Thymus (tissue), 14 donors: ENCODE measurements at places on chromosomes 5 and 9. TPM values are rescaled to one million over a fixed set of nuclear protein-coding genes. Genes with fewer than 3 reads are reported as not detected.
A peak's percentile ranks its signal among the peaks of the same experiment; 100 is the strongest.

- no peak for DNase-seq
Measured at GRCh38 chr5:68464424-68464823, 248.9 kb downstream of the PIK3R1 start.

DNA sequence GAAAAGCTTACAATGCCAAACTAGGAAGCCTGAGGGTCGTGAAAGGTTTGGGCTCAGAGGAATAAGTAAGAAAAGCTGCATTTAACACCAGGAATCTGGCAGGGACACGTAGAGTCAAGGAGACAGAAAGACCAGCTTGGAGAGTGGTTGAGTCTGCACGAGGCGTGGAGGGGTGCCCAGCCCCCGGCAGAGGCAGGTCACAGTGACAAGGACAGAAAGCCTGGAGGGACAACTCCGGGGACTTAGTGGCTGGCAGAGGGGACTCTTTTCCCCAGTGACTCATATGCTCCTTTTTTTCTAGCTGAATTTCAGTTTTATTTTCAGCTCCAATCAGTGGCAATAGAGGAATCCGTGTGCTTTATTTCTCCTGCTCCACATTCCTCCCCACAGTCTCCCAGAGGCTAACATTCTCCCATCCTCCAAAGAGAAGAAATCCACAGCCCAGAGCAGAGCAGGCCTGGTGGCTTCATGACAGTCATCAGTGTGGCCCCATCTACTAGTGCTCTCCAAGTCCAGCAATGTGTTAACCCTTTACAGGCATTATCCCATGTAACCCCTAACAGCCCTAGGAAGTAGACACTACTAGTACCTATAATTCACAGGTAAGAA lies 80.7 kb downstream of the KCNIP1 start:
- DNase-seq = no peak

NEURL1B gene
- 5.3 TPM for polyA plus RNA-seq

DNA sequence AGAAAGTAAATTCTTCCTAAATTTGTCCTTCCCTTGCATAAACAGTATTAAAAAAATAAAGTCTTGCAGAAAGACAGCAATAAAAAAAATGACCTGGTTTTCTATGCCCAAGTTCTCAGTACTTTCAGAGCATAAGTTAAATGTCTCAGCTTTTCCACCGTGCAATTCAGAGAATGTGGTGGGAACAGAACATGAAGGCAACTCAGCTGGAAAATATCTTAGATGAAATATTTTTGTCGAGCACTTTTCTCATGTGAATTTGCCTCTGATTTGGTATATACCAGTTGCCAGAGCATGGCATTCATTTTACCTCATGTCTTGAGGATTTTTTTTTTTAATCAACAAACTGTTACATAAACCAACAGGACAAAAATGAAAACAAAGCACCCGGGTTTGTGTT lies 176.1 kb downstream of the CETN3 start:
- DNase-seq = no peak

GRCh38 chr9:74771262-74771585 lies 116.5 kb downstream of the TRPM6 start:
- no peak for DNase-seq

GRCh38 chr5:127595484-127596368 lies 53.2 kb upstream of the CTXN3 start:
- DNase-seq = peak; percentile 31

- DNase-seq = no peak
Measured at GRCh38 chr9:21570643-21571275, 88.6 kb upstream of the IFNE start.

DNA sequence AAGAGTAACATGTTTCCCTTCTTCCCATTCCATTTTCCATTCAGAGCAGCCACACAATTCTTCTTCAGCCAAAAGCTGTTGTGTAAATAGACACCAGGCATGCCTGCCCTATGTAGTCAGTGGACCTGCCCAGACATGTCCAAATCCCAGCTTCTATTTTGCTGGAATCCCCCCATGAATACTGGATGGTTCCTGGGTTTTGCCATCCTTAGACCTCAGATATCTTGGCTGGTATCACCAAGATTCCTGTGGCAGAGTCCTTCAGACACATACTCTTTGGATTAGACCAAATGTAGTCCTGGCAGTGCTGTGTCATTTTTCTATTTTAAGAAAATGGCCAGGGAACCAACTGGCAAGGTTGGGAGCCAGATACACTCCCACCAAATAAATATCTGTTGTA lies 10.3 kb downstream of the FST start:
- DNase-seq = no peak

- DNase-seq = no peak
Measured at GRCh38 chr9:127113191-127113972, 9.1 kb downstream of the ANGPTL2 start.

DNA sequence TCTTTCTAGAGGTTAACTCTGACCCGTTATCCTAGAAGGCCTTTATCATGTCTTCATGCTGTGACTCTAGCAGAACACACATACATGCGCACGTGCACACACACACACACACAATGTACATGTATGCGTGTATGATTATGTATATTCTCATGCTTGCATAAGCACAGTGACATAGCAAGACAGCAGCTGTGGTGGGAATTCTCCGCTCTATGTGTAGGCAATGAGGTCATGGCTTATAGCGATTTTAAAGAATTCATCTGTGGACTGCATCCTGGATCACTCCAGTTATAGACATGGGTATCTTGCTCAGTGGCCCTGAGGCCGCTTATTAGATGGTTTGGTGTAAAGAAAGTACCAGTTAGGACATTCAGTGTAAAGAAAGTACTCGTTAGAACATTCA lies 106.2 kb downstream of the FBXL7 start:
- no peak for DNase-seq

- no peak for DNase-seq
Measured at GRCh38 chr5:77768978-77769377, 7.2 kb downstream of the TBCA start.

DNA sequence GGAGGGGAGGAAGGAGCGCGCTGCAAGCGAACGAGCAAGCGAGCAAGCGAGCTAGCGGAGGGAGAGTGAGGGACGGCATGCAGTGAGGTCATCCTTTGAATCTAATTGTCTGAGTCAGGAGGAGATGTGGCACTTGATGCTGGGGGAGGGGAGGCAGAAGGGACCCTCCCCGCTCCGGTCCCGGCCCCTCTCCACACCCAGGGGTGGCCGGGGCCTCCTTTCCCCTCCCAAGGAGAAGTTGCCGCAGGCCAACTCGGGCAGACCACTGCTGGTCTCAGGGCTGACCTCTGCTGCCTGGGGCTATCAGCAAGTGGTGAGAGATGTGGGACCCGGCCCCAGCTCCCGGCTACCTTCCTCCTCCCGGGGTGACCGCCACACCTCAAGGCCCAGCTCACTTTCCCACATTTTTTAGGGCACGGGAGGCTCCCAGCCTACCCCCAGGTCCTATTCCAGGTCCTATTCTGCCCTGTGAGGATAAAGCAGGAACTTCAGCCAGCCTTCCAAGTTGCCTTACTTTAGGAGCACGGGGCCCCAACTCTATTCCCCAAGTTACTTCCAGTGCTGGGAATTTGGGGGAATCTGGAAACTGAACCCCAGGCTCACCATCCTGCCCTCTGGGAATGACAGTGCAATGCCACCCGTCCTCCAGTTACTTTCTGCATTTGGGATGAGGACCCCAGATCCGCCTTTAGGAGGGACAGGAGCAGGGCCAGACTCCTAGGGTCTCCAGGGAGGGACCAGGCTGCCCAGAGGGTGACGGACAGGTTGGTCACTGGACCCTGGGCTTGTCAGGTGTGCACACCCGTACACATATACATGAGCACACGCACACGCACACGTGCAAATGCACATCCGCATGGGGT lies 11.1 kb downstream of the CNTFR start:
- no peak for DNase-seq

ACER2 gene
- polyA plus RNA-seq = 0.71 TPM

ALDH1A1 gene
- 29.1 TPM for polyA plus RNA-seq

DNA sequence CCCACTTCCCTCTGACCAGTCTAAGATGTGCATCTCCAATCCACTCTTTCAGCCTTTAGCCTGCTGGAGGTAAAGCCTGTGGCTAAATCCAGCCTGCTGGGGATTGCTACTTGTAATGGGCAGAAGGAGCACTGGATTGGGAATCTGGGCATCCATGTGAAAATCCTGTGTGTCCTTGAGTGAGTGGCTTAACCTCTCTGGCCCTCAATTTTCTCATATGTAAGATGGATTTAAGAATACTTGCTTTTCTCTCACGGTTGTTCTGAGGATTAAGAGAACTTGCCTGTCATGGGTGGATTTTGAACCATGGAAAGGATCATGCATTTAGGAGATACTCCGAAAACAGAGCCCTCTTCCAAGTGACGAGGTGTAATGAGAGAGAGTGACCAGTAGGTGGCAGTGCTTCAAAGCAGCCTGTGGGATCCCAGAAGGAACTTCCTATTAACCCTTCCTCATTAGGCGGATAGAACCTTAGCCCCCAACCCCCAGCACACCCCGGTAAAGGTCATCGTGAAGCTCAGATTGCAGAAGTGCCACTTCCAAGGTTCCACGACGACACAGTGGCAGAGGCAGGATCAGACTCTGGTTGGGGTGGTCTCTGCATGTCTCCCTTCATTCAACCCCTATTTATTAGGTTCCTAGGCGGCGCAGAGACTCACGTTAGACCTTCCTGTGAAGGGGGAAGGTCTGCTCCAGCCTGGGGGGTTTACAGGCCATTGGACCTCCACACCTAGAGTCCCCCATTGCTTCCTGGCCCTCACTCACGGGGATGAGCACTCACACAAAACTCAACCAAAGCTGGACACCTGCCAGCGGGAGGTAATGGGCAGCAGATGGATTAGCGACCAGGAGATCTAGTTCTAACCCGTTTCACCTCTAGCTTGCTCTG lies 68.7 kb upstream of the ZNF618 start:
- peak; percentile 20 for DNase-seq

GRCh38 chr9:4781408-4781807 lies 11.3 kb upstream of the RCL1 start:
- DNase-seq = no peak

PCA3 gene
- polyA plus RNA-seq = 0.09 TPM

DNA sequence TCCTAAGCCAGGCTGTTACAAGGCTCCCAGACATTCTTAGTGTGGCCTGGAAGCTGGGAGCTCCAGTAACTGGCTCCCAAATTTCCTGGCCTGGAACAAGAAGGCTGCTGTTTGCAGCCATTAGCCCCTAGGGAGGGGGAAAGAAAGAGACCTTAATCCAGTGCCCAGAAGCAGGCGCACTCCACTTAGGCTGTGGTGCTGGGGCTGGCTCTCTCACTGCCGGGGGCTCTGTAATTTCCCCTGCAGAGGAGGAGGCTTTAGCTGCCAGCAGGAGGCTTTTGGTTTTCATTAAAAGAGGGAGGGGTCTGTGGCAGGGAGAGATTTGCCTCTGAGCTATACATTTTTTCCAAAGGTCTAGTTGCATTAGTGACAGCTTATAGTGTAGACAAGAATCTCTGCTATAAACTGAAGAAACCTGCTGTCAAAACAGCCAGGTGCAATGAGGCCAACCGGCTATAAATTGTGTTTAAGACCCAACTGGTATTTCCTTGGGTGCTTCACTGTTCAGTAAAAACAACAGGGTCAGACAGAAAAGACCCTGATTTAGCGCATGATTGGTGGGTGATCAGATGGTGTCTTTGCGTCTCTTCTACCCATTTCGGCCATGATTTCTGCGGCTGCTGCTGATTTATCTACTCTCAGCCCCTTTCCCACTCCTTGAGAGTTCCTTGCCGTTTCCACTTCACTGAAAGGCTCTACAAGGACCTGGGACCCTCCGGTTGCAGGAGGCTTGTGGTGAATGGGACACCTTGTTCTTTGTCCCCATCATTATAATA lies 254.6 kb downstream of the AOPEP start:
- no peak for DNase-seq

PCDHB4 gene
- polyA plus RNA-seq = 0.34 TPM

FABP6 gene
- 64.3 TPM for polyA plus RNA-seq

- DNase-seq = no peak
Measured at GRCh38 chr5:154483654-154484392, 5.8 kb upstream of the HAND1 start.

SLC36A3 gene
- under 0.01 TPM for polyA plus RNA-seq

DNA sequence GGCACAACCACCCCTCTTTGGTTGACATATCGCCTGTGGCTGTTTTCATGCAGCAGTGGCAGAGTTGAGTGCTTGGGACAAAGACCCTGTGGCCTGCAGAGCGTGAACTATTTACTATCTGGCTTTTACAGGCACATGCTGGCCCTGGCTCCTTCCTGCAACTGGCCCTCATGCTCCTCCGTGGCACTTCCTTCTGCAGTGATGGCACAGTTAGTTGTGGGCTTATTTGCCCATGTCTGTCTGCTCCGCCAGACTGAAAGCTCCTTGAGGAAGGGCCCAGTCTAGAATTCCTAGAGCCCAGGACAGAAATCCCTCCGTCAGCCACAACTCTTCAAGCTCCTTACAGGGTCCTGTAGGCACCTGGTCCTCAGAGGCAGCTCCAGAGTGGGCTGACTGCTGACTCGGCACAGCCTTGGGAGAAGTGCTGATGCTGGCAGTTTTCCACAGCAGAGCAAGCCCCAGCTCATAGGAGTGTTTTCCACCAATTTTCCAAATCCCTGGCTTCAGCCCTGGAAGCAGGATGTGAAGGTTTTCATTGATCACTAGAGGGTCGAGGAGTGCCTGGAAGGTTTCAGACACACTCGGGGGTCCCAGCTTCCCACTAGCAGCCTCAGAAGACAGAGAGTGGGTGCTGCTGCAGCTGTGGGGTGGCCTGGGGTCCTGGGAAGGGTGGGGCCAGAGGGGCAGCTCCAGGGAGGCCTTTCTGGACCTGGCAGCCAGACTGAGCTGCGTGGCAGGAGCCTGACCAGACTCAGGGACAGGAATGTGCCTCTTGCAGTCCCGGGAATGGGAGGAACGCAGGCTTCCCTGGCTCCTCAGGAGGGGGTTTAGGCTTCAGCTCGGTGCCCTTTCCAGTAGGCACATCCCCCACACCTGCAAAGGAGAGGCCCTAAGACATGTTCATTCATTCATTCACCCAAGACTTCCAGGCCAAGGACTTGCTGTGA lies 56.5 kb upstream of the ANGPTL2 start:
- DNase-seq = no peak

DNA sequence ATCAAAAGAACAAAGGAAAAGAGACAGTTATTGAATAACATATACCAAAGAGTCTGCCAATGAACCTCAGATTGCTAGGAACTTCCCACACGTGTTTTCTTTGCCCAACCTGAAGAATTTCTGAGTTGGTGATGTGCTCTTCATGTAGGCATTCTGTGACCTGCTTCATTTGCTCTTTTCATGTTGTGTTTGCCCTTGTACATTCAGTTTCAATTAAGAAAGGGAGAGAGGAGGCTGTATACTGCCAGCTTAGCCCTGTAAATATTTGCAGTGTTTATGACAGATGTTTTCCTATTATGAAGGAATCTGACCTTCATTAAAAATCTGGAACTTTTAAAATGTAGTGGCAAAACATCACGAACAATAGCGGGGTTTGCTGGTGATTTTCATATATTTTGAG lies 168.5 kb downstream of the GAS1 start:
- DNase-seq = no peak

CDO1 gene
- polyA plus RNA-seq = 1.7 TPM
